ENCODE measurements at places on chromosomes 7 and 10. TPM values are rescaled to one million over a fixed set of nuclear protein-coding genes. Genes with fewer than 3 reads are reported as not detected.

EIF4EBP2 gene
- total RNA-seq = 36.7 TPM

ANXA8L1 gene
- total RNA-seq = not detected

TMEM209 gene
- 35.8 TPM for total RNA-seq

DNA sequence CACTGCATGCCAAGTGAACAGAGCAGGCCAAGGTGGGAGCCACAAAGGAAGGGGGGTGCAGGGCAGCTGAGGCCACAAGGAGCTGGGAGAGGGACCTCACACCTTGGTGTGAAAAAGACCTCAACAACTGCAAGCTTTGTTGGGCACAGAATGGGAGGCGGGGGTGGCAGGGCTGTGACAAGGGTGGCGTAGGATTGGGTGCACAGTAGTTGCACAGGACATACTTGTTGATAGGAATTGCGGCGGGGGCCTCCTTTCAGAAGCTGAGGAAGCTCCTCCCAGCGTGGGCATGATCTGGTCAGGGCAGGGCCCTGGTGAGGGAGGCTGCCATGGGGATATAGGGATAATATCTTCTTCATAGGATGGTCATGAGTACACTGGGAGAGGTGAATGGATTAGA lies 25.8 kb downstream of the POLL start:
- no peak overlapping the region for H3K27ac ChIP-seq
- no peak overlapping the region for H3K4me3 ChIP-seq
- no peaks in the 10 kb centered on the region for H3K27me3 ChIP-seq
- no peaks in the 10 kb centered on the region for H3K36me3 ChIP-seq
- DNase-seq = no peak

DNA sequence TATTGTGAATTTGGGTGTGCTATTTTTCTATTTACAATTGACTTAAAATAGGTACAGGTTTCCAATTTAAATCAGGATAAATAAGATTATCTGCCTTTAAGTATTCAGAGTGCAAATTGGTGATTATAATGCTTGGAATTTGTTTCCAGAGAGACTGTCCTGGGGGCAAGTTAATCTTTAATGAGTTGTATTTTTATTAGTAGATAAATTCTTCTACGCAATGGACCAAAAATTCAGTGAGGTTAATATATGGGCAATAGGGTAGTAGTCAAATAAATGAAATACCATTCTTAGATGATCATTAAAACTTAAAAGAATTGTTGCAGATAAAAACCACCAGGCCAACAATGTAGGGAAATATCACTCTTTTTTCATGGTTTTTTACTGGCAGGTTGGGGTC lies 3.4 kb downstream of the BICC1 start:
- no peak for DNase-seq
- no peak overlapping the region for H3K4me3 ChIP-seq
- H3K27ac ChIP-seq = no peak overlapping the region
- no peaks in the 10 kb centered on the region for H3K4me1 ChIP-seq
- H3K27me3 ChIP-seq = peaks cover 6% of the 10 kb centered on the region

GRCh38 chr10:121736315-121737130 lies 138.3 kb upstream of the FGFR2 start:
- no peak overlapping the region for H3K27ac ChIP-seq
- no peaks in the 10 kb centered on the region for H3K27me3 ChIP-seq
- H3K4me1 ChIP-seq = no peaks in the 10 kb centered on the region
- no peaks in the 10 kb centered on the region for H3K36me3 ChIP-seq
- H3K4me3 ChIP-seq = no peak overlapping the region

DNA sequence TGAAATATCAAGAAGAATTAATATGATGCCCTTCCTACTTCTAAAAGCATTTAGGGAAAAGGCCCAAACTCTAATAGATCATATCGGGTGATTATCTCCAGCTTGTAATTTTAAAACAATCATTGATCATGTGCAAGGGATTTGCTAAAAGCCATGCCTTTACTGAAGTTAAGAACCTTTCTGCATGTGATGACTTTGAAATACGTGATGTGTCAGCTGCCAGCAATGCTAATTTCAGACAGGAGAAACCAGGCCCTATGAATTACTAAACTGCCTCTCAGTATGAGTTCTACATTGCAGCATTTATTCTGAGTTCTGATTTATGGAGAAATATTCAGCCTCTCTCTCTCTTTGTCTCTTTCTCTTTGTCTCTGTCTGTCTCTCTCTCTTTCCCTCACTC lies 203.6 kb upstream of the AKR1E2 start:
- no peak for DNase-seq
- no peak overlapping the region for H3K27ac ChIP-seq
- H3K4me1 ChIP-seq = no peaks in the 10 kb centered on the region
- no peaks in the 10 kb centered on the region for H3K27me3 ChIP-seq
- H3K36me3 ChIP-seq = no peaks in the 10 kb centered on the region

DNA sequence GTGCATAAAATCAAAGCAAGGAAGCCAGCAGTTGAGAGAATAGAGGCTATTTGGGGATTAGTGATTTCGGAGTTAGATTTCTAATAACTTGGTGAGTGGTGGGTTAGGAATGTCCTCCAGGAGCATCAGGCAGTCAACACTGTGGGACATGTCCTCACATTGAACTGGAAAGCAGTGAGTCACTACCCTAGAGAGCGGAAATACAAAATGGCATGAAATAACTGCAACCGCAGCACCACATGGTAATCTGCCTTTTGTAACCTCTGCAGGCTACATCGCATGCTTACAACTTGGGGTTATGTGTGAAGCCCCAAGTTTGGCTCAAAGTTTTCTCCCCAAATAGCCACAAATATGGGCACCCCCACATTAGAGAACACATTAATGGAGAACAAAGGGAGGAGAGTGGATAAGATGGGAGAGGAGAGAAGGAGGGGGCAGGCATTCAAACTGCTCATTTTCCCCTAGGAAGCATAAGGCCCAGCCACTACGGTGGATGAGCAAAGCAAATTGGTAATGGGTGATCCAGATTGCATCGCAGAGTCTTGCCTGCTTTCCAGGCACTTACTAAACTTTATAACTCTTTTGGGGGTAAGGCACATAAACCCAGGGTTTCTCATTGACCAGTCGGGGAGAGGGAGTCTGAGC lies 22.0 kb upstream of the SLF2 start:
- H3K27me3 ChIP-seq = no peaks in the 10 kb centered on the region
- no peak overlapping the region for H3K4me3 ChIP-seq
- H3K27ac ChIP-seq = peak overlapping the region; percentile 61
- peaks cover 58% of the 10 kb centered on the region for H3K4me1 ChIP-seq
- peak; percentile 79 for DNase-seq

DNA sequence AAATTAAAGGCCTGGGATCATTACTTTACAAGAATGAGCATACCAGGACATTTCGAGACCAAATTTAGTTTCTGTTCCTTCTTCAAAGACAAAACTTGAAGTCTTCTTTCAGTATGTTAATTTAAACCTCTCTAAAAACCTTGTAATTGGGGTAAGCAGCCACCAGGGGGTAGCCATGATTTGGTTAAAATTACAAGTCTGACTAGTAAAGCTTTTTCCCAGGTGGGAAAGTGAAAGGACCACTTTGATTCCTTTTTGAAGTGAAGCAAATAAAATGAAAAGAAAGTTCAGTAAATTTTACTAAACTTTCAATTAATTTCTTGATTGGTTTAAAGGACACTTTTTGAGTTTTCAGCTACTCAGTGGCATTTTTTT lies 294.3 kb downstream of the BBS9 start:
- no peak overlapping the region for H3K4me3 ChIP-seq
- H3K27ac ChIP-seq = no peak overlapping the region
- DNase-seq = peak; percentile 10

- no peak overlapping the region for H3K4me3 ChIP-seq
- H3K36me3 ChIP-seq = no peaks in the 10 kb centered on the region
- H3K27ac ChIP-seq = no peak overlapping the region
- no peaks in the 10 kb centered on the region for H3K4me1 ChIP-seq
- no peak for DNase-seq
- no peaks in the 10 kb centered on the region for H3K27me3 ChIP-seq
These were observed 1187.8 kb downstream of the CNTNAP2 start for GRCh38 chr7:147304376-147304775.
